Non-pigmented ciliary epithelial cell (primary cell): ENCODE measurements at places on chromosomes 16 and 17.

DNA sequence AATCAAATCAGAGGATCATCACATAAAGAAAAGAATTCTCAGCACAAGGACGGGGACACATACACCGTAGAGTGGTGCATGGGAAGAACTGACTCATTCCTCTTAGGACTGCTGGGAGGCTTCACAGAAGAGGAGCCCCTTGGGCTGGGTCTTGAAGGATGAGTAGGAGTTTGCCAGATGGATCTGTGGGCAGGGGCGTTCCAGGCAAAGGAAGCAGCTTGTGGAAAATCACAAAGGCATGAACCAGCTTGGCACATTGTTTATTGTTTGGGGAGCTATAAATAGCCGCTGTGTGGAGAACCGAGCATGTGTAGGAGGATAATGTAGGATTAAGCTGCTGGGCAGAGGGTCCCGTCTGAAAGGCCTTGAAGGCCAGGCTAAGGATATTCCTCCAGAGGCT, 5.1 kb upstream of the SLC16A11 start:
- DNase-seq, result no peak

DNA sequence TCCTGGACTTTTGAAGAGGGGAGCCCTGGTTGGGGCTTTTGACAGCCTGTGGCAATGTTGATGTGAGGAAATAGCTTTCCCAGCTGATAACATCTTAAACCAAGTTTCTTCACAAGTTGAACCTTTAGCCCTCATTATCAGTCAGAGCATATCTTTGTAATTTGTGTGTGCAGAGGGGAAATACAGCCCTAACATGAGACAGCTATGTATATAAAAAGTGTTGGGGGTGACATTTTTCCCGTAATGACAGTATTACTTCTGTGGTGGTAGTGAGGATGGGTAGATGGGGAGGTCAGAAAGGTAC, 221.1 kb downstream of the FTO start:
- no peak for DNase-seq

- no peak for DNase-seq
These were observed 51.8 kb downstream of the MYH3 start for GRCh38 chr17:10605221-10605783.

DNA sequence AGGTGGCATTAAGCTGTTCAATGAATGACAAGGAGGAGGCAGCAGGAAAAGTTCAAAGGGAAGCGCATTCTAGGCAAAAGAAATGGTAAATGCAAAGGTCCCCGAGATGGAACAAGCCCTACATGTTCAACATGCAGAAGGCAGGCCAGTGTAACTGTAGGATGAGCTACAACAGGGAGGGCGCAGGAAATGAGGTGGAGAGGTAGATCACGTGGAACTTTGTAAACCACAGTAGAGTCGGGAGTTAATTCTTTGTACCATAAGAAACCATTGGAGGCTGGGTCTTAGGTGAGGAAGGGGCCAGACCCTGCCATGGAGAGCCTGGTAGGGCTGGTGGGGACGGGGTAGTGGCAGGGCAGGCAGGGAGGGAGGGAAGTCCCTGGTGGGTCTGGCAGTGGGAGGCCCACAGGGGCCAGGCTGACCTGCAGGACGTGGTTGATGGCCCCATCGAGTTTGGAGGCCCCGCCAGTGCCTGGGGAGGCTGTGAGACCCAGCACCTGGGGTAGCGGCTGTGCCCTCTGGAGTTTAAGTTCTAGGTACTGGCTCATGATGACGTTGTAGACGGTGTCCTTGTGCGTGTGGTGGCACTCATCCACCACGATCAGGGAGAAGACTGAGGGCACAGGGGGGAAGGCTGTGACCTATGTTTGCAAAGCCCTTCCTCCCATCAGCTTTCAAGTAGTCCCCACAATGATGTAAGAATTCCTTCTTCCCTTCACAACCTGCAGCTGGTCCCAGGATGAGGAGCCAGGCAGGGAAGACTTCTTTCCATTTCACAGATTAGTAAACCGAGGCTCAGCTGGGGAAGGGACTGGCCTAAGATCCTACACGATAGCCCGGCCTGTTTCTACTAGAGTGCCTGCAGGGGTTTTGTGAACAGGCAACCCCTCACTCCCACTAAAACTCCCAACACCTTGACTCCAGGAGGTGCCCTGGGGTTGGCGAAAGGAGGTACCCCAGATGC, 1.9 kb downstream of the DHX58 start:
- no peak for DNase-seq

DNA sequence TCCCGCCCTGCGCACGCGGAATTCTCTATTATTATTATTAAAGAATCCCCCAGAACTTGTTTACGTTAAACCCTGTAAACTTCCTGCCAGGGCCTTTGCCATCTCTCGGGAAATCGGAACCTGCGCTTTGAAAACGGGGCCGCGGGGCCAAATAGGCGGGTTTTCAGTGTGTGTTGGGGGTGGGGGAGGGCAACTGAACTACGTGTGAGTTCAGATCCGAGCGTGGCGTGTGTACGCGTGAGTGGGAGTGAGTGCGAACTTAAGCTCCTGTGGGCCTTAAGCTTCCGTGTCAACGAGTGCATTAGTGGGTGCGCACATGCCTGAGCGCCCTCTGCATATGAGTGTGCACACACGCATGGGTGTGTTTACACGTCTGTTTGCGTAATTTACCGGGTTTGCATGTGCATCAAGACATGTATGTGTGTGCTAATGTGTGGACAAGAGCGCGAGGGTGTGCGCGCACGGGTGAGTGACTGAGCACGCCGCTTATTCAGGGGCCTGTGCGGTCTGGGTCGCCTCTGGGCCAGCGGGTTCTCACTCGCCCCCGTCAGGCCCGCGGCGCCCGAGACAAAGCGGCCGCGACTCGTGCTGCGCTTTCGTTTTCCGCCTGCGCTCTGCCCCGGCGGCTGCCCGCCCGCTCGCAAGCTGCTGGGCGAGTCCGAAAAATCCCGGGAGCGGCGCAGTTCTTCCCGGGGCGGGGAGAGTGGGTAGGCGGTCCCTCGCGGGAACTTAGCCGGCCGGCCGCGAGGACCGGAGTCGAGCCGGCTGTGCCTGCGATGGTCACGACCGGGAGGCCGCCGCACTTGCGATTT, 1.2 kb upstream of the FOXF1 start:
- no peak for DNase-seq

- no peak for DNase-seq
These were observed 14.5 kb downstream of the ZFPM1 start for GRCh38 chr16:88467541-88467944.
